Caki2 (cell line): ENCODE measurements at places on chromosomes 2 and 18. TPM values are rescaled to one million over a fixed set of nuclear protein-coding genes. Genes with fewer than 3 reads are reported as not detected.

- DNase-seq: no peak
Measured at GRCh38 chr2:134307334-134307733, 53.5 kb downstream of the MGAT5 start.

DNA sequence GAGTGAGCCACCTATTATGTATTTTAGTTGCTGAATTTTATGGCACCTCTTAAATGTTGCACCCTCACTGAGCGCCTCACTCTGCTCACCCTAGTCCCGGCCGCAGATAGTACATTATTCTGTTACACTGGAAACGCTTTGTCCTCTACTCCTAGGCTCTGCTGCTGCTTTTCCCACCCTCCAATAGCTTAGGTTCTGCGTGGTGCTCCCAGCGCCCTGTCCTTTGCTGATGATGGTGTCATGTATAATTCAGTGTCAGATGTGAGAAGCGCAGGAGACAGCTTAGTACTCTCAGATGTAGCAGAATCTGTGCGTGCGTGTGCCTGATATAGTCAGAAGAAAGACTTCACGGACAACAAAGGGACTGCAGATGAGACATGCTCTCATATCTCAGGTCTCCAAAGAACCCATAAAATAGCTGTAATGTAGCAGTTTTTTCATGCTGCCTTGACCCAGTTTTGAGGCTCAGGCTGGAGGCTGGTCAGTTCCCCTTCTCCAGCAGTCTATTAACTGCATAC lies 1.4 kb upstream of the REEP1 start:
- no peak for DNase-seq

- no peak for DNase-seq
Measured at GRCh38 chr2:78681386-78681785, 344.1 kb upstream of the REG3G start.

DNA sequence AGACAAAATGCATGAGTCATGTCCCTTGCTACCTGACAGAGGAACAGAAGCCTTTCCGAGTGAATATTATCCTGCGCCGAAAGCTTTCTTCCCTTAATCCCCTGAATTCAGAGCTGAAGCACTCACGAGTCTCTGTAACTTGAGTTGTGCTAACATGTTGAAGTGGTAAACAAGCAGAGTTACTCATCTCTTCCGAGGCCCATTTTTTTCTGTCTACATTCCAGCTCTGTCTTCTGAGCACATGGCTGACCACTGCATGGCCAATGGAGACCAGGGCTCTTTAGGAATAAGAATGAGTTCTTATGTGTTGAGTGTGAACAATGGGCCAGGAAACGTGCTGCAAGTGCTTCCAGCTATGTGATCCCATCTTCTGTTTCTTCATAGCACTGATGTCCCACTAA lies 73.1 kb upstream of the PID1 start:
- DNase-seq: no peak

DNA sequence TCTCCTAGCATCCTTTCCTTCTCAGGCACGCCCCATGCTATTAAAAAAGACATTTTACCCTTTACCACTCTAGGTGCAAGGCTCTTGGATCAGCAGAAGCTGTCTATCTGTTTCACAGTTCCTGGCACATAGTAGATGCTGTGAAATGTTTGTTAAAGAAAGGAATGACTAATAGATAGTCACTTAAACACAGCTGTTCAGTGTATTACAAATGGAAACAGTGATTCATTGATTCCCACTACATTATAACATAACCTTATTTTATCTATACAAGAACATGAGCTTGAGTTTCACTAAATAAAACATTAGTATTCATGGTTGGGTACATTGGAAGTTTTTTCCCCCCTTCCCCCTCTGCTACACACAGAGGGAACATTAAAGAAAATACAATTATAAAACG lies 142.1 kb downstream of the ASXL3 start:
- no peak for DNase-seq

GRCh38 chr2:60316381-60317033 lies 236.9 kb downstream of the BCL11A start:
- no peak for DNase-seq

DNA sequence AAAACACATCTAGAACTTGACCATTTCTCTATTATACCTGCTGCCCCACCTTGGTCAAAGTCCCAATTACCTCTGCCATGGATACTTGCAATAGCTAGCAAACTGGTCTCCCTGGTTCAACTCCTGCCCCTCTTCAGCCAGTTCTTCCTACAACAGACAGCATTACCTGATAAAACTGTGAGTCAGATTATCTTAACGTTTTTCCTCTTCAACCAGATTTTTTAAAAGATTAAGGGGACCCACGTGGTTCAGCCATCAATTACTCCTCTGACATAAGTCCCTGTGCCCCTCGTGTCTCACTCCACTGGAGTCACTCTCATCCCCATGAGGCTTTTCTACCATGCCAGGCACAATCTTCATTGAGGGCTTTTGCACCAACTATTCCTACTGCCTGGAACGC lies 5.3 kb upstream of the ARHGAP15 start:
- no peak for DNase-seq

The DNAH7 gene
- total RNA-seq: 0.14 TPM in 1 of 2 replicates, not detected in the other

The B3GNT7 gene
- 0.57 and 1.4 TPM in 2 replicates for total RNA-seq
